ENCODE measurements at places on chromosomes 6 and 20.

DNA sequence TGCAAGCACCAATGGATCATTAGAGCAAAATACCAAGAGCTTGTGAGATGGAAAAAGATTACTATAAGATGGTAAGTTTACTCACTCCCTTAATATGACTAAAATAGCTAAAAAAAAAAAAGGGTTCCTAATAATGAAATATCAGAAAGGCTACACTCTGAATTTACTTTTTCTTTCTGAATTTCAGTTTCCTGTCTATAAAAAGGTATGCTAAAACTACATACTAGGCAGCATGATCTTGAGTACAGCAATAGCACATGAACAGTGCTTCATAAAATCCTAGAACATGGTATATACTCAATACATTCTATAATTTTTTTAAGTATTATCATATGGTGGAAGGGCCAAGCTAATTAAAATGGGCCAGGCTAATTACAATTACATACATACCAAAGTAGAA, 24.0 kb upstream of the FAM135A start:
- DNase-seq = no peak

GRCh38 chr6:137763886-137764285, 103.2 kb upstream of the TNFAIP3 start:
- DNase-seq = no peak

DNA sequence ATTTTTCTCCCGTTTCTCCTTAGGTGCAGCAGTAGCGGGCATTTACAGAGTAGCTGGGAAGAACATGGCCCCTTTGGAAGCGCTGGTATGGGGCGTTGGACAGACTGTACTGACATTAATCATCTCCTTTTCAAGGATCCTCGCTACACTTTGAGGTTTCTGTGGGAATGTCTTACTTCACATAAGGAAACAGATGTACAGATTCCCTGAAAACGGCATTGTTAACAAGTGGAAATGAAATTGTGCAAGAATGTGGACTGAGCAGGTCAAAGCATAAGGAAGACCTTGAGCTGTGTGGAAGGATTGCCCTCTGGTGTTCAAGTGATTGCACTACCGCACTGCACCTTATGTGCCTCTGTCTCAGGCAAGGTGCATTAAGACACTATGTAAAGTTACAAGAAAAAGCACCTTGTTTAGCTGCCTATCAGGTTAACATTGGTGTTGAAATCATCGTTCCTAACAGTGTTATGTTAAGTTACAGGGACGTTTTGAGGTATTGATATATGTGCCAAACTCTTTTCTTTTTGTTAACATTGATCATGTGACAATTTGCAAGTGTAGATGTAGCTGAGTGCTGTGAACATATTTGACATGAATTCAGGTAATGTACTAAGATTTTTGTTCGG, 38.0 kb downstream of the TMEM170B start:
- no peak for DNase-seq

- no peak for DNase-seq
Observed at GRCh38 chr20:11379257-11380011, 538.3 kb upstream of the BTBD3 start.

DNA sequence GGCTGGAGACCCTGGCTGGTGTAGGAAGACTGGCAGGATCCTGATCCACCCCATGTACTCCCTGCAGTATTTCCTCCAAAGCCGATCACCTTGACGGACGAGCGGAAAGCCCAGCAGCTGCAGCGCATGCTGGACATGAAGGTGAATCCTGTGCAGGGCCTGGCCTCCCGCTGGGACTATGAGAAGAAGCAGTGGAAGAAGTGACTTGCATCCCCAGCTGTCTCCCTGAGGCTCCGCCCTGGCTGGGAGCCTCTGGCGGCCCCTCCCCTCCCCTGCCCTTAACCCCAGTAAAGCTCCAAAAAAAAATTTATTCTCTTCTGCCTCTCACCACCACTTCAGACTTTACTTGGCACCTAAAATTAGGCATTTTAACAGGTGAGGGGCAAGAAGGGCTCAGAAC, 7.0 kb downstream of the COX4I2 start:
- DNase-seq = no peak

Data from activated CD4-positive, alpha-beta T cell treated with anti-CD3 and anti-CD28 coated beads, Interleukin-2, amount 50 U/mL, for 24 hours (primary cell).